ENCODE measurements at places on chromosomes 2 and 18.

- DNase-seq, result no peak
These were observed 287.4 kb downstream of the NOL4 start for GRCh38 chr18:33937270-33937816.

GRCh38 chr2:222907790-222908441, 47.1 kb downstream of the ACSL3 start:
- no peak for DNase-seq

GRCh38 chr2:48016225-48017019, 110.1 kb upstream of the FBXO11 start:
- no peak for DNase-seq

DNA sequence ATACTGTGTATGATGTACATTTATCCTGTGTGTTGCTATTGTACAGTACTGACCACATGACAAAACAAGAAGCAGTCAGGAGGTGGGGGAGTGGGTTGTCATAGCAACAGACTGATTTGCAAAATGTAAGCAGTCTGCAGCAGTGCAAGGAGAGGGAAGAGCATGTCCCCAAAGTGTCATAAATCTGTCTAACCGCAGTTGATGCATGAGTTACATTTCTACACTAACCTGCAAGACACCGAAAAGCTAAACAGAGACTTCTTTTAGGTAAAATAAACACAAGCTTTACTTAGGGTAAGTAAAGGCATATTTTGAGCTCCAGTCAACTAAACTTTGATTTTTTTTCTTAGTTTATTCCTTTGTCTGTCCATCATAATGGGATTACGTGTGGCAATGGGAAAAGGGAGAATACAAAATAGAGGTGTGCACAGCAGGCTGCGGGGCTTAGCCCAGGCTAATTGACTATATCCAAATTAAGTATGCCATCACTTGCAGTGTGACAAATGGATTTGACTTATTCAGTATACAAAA, 134.5 kb downstream of the MEIS1 start:
- DNase-seq, result no peak

- no peak for DNase-seq
These were observed 151.6 kb downstream of the PTGR3 start for GRCh38 chr18:75057169-75057960.

DNA sequence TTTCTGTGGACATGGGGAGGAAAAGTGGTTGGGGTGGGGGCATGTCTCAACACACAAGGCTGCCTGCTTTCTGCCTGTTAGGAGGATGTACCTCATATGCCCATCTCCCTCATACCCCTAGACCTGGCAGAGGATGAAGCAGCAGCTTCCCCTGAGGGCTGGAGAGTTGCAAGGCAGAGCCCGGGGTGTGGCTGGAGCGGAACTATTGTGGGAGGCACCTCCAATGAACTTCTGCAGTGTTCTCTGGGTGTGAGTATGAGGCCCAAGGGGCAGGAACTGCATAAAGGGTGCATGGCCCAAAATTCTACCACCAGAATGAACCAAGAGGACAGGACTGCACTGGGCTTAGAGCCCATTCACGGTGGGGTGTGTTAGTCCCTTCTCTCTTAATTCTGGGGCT, 296.3 kb upstream of the SIX2 start:
- DNase-seq, result no peak

DNA sequence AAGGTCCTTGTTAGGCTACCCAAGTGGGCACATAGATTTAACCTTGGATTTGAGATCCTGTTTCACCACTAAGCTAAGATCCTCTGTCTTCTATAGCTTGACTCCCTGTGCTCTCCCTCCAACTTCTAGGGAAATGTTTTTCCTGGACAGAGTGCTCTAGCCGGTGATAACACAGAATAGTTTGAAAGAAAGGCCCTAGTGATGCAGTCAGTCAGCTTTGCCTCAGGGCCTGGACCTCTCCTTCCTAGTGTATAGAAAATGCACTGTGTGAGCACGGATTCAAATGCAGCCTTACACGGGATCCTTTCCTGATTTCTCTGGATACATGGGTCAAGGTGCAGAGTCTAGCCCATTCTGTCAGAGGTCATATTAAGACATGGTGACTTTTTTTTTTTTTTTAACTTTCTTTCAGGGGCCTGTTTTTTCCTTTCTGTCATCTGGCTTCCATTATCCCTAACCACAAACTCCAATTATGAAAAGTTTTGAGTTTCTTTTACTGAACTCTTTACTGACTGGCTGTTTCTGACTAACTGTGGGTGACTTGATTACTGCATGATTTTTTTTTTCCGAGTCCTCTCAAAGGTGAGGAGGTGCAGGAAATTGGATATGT, 122.6 kb downstream of the LRP1B start:
- no peak for DNase-seq

Measured in stimulated activated CD4-positive, alpha-beta T cell treated with anti-CD3 and anti-CD28 coated beads, Interleukin-1b, Interleukin-23, amount 100 ng/mL, for 1 hour (primary cell).